ENCODE measurements at places on chromosomes 2 and 18.

- DNase-seq: no peak
Observed at GRCh38 chr2:142914507-142915313, 37.2 kb downstream of the KYNU start.

DNA sequence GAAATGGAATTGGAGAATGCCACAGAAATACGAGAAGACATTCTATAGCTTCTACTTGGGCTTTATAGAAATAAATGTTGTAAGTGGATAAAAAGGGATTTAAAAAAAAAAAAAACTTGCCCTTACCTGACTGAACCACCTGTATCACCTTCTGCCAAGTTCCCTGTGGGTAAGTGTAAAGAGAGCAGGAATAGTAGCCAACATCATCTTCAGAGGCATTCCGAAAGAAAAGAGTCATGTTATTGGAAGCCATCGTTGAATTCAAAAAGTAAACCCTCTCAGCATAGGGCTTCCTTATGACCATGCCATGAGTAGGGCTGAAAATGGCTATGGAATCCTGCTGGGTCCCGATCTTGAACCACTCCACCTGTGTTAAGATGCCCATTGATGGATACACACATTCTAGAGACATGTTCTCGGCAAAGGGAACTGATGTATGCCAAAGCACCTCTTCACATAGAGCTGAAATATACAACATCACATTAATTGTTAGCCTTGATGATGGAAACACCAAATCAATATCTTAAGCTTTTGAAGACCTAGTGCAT lies 991 bp downstream of the CD226 start:
- no peak for DNase-seq

GRCh38 chr2:147311058-147311430 lies 533.8 kb upstream of the ACVR2A start:
- DNase-seq: no peak

DNA sequence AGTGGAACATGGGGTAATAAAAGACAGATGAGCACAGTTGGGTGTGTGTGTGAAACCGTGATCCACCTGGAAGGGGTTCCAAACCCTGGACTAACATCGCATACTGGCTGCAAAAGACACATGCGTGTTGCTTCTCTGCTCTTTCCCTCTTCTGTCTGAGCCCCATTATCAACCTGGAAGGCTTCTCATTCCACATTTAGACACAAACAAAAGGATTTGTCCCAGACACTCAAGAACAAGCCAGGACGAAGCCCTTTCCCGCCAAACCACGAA lies 7.0 kb upstream of the SP9 start:
- no peak for DNase-seq

Data from hematopoietic multipotent progenitor cell treated with erythropoietin and hydrocortisone succinate and interleukin-3 and kit ligand, for 4 days (in vitro differentiated cells).